ENCODE measurements at places on chromosomes 7 and 10.

DNA sequence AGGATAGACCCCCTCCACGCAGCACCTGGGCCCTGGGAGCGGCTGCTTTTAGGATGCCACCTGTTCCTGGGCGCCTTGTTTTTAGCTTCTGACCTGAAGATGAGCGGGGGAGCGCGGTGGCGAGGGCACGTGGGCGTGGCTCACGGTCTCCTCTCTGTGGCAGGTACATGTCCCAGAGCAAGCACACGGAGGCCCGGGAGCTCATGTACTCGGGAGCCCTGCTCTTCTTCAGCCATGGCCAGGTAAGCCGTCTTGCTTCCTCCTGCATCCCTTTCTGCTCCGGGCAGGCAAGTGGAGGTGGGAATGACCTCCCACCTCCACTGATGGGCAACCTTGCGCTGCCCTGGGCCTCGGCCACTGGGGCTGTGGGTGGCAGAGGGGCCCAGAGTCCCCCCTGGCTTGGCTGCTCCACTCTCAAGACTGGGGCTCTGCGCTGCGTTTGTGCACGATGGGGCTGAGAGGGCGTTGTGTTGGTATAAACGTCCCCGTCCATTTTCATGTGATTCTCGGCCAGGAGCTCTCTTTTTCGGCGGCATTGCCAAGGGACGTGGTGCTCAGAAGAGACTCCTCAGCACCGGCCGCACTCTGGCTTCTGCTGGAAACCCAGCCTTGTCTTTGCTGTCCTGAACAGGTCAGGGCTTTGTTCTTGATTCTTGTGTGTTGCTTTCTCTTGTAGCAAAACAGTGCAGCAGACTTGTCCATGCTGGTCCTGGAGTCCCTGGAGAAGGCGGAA lies 9.7 kb downstream of the GET4 start:
- no peak for DNase-seq

DNA sequence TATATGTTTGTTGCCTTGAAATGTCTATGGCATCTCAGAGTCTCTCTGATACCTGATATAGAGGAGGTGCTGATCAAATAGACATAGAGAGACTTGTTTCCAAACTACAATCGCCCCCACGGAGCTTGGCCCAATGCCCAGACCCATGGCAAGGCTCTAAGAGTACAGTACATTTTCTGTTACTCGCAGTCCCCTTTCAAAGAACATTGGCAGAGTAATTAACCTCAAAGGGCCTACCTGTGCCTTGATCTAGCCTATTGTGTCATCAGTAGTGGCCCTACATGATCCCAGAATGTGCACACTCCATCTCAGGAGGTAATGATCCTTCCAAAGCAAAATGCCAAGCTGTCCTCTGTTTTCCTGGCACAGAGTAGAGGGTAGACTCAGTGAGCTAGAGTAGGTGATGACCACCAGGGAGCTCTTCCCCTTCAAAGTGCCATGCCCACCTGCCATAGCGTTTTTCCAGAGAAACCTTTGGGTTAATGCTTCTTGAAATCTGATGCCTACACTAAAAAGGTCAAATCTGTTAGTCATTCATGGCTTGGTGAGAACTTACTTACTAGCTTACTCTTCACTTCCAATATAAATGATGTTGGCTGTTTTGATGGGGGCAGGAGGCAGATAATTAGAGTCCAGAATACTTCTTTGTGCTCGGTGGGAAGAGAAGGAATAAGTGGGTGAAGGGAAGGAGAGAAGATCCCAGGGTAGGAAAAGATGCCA lies 41.2 kb upstream of the ACSL5 start:
- no peak for DNase-seq

GRCh38 chr7:123120286-123120685 lies 79.5 kb downstream of the SLC13A1 start:
- DNase-seq = peak; percentile 73

GRCh38 chr10:121983852-121984251 lies 5.1 kb upstream of the TACC2 start:
- no peak for DNase-seq

DNA sequence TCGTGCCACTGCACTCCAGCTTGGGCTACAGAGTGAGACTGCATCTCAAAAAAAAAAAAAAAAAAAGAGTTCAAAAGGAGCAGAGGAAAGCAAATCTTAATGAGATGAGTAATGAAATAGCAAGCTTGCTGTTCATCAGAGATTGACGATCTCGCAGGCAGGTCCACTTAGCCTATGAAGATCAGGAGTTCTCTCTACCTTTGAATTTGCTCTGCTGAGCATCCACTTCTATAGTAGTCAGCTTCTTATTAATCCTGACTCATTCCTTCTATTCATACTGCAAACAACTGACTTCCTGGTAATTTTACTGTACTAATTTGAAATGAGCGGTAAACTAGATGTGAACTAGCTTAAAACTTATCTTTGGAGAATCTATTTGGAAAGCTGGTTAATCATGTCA lies 1014.6 kb downstream of the GATA3 start:
- DNase-seq = no peak

GRCh38 chr7:127396184-127396583 lies 3.7 kb upstream of the ZNF800 start:
- DNase-seq = peak; percentile 9

DNA sequence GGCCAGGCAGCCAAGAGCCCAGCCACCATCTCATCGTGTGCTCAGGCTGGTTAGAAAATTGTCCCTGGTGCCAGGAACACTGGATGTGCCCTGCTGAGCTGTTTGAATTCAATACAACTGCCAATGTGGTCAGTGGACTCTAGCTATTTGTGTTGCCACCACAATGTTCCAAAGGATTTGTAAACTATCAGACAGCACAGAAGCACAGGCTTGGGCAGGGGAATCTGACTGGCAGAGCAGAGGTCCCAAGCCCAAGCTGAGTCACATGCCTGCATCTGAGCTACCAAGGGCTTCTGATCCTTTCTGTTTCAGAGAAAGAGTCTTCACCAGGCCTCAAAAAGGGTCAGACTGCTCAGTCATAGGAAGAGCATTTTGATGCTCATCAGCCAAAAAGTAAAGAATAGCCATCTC lies 232.1 kb upstream of the SEMA3C start:
- DNase-seq = no peak

DNA sequence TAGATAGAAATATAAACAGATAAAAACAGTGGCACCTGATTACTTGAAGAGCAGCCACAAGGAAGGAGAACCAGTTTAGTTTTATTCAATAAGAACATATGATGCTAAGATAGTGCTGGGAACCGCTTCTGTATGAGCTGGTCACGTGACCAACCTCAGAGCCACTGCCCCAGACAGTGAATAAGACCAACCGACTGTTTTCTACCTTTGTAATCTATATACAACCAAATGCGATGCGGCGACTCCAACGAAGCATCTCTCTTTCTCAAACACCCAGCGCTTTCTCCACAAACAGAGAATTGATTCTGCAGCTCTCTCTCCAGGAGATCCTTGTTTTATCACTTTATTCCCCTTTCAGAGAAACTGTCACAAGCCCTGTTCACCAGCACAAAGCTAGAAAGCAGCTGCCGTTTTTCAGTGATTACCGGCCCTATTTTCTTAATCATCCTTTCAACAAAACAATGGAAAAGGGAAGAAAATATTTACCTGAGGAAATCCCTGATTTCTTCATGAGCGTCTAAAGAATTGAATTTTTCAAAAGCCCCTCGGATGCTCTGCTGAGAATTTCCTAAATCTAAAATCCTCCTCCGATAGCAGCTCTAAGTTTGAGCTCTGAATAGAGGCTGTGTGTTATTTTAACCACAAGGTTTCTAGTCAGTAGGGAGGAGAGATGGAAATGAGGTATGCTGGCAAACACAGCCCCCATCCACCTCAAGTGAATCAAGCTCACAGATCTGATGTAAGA lies 55.7 kb upstream of the JCAD start:
- peak; percentile 23 for DNase-seq

DNA sequence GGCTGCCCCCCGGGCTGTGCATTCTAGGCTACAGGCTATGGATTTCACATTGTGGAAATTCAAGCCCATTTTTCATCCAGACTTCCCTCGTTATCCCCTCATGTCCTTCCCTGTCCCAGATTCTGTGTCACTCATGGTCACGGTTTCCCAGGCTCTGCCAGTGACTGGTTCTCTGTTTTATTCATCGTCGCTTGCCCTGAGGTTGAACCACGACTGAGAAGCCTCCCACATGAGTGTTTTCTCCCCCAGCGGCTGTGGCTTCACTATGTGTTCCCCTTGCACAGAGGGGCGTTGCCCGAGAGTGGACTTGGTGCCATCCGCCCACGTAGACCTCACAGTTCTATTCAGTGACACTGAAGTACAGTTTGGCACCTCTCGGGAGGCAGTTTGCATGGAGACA lies 14.0 kb downstream of the NOM1 start:
- no peak for DNase-seq

DNA sequence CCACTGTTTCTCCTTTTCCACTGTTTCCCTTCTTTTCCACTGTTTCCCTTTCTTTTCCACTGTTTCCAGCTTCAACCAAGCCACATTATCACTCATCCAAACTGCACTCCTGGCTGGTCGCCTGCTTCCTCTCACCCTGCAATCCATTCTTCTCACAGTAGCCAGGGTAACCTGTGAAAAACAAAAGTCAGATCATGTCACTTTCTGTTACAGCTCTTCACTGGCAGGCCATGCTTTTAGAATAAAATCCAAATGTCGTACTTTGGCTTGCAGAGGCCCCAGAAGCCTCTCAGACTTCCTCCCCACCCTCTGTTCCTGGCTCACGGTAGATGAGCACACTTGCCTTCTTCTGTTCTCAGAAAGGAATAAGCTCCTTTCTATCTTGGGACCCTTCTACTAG lies 33.9 kb downstream of the STARD3NL start:
- DNase-seq = no peak

- no peak for DNase-seq
Measured at GRCh38 chr10:74113546-74113945, 37.1 kb downstream of the AP3M1 start.

DNA sequence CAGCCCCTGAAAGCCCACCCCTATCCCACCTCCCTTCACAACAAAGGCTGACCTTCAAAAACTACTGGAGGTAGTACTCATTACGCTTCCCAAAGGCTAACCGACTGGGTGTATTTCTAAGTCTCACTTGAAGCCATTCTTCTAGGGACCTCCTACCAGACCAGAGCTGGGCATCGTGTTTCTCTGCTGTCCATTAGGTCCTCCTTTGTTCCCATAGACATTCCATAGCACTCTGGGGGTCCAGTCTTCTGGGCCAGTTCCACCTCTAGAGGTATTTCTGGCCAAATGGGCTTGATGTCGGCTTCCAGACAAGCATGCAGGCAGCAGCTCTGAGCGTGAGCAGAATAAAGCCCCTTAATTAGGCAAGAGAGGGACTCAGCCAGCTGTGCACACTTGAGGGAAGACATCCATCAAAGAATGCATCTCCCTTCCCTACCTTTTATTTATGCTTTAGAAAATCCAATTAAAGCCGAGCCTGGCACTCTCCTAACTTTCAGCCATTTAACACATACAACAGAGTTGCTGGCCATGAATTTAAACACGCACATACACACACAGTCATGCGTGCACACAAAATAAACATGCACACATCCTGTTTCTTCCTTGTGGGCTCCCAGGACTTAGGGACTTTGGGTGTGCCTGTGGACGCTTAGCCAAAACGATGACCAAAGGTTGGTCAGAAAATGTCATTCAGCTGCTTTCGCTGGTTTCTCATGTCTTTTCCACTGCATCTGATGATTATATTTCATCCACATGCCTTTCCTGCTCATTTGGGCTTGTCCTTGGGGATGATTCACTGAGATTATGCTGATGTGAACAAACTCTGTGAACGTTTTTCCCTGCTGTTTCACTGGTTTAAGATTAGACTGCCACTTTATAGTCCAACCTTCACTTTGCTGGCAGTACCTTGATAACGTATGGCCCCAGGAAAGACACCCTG lies 362.0 kb upstream of the NFE2L3 start:
- peak; percentile 12 for DNase-seq

DNA sequence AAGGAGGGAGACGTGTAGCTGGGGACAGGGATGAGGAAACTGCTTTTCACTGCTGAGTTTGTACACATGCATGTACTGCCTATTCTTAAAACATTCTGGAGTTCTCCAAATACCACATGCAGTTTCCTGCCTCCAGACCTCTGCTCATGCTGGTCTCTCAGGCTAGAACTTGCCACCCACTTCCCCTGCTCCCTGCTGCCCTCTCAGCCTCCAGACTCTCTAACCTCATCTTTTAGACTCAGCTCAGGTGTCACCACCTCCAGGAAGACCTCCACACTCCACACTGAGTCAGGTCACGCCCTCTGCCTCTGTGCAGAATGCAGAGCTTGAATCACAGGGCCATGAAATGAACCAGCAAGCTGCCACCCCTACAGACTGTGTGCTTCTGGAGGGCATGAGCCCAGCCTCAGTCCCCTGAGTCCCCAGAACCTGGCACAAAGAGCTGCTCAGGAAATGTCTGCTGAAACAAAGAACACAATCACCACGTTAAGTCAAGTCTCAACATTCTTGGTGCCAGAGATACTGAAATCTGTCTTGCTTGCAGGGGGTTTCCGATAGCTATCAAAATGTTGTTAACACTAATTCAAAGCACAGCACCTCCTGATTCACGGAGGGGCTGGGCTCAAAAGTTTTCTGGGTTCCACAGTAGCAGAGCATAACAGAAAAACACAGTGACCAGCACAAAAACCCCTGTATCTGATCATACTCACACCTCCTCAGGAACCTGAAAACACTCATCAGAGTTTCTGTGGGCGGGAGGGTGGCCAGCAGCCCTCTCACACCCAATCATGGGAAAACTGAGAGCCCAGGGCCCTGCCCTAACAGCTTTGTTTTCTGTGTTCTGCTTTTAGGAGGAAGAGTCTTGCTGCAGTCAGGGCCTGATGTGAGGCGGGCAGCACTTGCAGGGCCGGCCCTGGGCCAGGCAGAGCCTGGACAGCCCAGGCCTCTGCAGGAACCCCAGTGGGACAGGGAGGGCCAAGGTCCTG lies 21.1 kb downstream of the FAM53B start:
- DNase-seq = no peak

DNA sequence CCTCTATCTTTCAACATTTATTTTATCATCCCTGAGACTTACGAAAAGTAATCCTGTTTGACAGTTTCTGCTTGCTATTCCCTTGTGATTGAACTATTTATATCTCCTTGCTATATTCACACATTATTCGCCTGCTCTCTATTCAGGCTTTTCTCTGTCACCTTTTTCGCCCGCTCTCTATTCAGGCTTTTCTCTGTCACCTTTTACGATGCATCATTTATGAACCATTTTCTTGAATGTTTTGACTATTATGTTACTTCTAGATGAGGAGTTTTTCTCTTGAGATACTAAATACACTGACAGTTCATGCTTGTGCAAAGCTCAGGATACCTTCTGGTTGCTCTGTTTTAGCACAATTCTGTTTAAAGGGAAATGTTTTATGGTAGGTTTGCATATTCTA lies 143.3 kb upstream of the VSTM2A start:
- DNase-seq = no peak

- no peak for DNase-seq
Measured at GRCh38 chr7:157359581-157359980, 22.8 kb downstream of the DNAJB6 start.

DNA sequence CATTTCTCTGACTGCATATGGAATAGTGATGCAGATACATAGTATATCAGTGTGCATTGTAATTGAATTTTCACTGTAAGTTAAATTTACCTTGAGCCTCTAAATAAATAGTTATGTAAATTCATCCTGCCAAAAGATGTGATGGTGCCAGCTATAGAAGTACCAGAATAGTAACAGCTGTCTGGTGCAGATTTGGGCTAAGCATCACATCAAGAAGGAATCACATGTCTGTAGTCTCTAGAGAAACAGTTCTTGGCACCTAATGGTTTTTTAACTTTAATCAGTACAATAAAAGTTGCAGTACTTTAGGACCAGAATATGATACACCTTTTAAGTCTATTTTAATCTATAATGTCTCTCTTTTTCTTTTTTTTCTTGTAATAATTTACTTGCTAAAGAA lies 17.4 kb downstream of the PLEKHA1 start:
- no peak for DNase-seq

Data from fibroblast of skin of back (primary cell).